Activated naive CD4-positive, alpha-beta T cell treated with anti-CD3 and anti-CD28 coated beads, Interleukin-2, amount 50 U/mL, for 72 hours (primary cell): ENCODE measurements at places on chromosomes 5 and 9.

GRCh38 chr5:86329318-86329717 is 288.4 kb upstream of the COX7C start:
- no peak for DNase-seq

- DNase-seq = no peak
Measured at GRCh38 chr5:140165101-140165922, 9.7 kb upstream of the CYSTM1 start.

DNA sequence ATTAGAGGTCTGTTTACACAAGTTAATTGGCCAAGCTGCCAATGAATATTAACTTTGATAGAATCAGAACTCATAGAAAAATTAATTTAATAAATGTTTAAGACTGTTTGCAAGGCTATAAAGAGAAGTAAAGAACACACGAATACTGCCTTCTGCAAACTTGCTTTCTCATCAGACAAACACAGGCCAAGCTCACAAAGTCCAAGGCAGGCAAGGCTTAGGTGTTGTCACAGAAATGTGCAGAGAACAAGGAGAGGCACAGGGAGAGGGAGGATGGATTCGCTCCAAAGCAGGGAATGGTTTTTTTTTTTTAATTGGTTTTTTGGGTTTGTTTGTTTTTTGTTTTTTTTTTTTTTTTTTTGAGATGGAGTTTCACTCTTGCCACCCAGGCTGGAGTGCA is 43.4 kb downstream of the RETREG1 start:
- no peak for DNase-seq

GRCh38 chr5:111976705-111977435 is 219.9 kb upstream of the NREP start:
- DNase-seq = no peak

GRCh38 chr5:172837640-172838039 is 3.6 kb downstream of the ERGIC1 start:
- no peak for DNase-seq

DNA sequence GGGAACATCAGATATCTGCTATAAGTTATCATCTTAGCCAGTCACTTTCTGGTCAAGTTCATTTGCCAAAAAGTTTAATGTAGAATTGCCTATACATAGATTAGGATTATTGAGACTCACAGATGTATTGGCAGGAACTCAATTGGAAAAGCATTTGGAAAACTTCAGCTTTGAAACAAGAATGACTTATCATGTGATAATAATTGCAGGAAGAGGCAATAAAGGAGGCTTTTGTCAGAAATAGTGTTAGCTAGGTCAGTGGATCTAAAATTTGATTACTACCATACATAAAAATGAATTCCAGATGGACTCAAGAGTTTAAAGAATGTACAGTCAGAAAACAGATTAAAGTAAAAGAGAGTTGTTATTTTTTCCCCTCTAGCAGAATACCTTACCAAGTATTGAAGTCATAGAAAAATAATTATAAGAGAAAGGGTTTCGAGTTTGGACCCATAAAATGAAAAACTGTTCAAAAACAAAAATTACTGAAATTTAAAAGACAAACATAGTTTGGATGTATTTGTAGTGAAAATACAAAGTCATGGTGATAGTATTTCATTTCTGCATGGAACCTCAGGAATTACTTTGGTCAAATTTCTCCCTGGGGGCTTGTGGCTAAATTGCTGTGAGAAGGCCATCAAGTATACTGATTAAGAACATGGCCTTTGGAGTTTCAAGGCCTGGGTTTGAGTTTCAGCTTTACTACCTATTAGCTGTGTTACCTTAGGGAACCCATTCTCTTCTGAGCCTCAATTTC is 159.9 kb downstream of the TMEM38B start:
- no peak for DNase-seq

- DNase-seq = no peak
Measured at GRCh38 chr9:23658376-23659258, 167.4 kb downstream of the ELAVL2 start.

DNA sequence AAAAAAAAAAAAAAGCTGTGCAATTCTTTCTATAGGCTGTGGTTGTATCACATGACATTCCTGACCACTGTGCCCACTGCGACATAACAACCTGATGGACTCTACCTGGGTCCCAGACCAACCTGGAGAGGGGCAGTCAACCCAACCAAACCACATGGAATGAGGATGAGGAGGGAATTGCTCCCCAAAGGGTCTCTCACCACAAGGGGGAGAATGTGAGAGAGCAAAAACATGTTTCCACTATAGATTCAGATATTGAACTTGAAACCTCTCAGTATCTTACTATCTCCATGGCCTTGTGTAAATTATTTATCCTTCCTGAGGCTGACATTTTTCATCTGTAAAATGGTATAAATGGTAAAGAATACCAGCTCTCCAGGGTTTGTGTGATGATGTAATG is 66.9 kb upstream of the SV2C start:
- DNase-seq = no peak

- DNase-seq = no peak
Measured at GRCh38 chr5:67202828-67203227, 6.2 kb upstream of the CD180 start.

DNA sequence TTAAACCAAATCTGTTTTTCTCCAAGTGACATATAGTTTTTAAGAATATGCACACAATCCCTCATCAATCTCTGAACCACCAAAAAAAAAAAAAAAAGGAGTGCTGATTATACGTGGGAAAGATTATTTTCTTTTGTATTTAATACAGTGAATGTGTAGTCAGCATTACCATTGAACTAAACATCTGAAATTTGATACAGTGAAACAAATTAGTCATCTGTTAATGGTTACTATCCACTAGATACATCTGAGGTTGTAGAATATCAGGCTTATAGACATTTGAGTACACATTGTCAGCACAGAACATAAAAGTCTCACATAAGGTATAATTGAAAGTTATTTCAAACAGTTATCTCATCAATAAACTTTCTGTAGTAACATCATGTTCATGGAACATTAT is 87.0 kb downstream of the SLF1 start:
- DNase-seq = no peak

GRCh38 chr9:5635390-5635789 is 6.5 kb downstream of the RIC1 start:
- DNase-seq = no peak

GRCh38 chr5:132100672-132101261 is 27.2 kb downstream of the CSF2 start:
- peak; percentile 73 for DNase-seq

DNA sequence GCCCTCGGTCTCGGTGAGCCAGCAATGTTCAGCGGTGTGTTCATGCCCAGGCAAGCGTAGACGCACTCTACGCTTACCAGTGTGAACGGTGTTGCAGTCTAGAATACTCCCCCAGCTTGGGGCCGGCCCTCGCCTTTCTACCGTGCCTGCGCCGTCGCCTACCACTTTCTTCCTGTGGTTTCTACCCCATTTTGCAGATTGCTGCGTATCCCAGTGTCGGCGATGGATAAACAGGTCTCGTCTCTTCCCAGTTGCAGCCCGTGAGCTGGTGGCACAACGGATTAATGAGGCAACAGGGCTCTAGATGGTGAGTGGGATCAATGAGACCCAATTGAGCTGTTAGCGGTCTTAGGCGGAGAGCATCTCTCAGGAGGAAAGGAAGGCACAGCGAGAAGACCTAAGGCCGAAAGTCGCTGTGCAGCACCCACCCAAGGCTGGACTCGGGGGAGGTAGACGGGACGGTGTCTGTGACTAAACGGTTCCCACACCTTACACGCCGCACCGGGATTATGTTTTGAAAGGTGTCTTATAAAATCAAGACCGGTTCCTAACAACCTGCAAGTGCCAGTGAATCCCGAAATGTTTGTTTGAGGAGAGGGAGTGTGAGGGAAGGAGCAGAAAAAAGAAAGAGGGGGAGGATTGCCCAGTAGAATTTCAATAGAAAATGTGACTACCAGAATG is 5.8 kb downstream of the OTP start:
- DNase-seq = no peak

DNA sequence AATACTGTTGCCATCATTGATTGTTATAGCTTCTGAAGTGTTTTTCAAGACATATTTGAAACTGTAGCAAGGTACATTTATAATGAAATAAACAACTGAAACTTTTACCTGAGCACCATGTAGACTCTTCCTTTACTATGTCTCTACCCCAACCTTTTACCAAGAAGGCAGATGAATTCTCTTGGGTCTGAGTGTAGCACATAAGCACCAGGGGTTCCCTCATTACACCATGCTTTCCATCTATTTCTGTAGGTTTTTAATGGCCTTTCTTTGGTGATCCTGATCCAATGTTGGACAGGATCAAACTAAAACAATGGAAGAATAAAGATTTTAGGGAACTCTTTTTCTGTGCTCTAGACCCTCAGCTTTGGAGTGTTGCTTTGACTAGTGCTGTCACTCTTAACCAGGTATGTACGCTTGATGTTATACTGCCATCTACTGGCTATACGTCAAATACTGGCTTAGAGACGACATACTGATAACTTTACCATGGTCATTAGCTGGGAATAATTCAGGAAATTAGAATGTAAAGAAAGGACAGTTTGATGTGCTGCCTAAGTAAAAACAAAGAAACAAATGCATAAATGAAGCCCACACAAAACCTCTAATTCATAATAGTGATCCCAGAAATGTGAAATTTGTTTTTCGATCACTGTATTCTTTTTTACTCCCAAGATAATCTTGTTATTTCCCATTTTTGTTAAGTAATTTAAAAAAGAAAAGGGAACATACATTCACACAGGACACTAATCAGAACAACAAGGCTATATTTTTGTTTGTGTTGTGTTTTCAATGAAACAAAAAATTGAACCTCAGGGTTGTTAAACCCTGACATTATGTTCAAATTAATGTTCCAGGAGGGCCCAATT is 30.7 kb downstream of the IFNW1 start:
- peak; percentile 20 for DNase-seq
